Activated CD8-positive, alpha-beta memory T cell treated with anti-CD3 and anti-CD28 coated beads for 1 hour (primary cell): ENCODE measurements at places on chromosomes 3 and 15.

DNA sequence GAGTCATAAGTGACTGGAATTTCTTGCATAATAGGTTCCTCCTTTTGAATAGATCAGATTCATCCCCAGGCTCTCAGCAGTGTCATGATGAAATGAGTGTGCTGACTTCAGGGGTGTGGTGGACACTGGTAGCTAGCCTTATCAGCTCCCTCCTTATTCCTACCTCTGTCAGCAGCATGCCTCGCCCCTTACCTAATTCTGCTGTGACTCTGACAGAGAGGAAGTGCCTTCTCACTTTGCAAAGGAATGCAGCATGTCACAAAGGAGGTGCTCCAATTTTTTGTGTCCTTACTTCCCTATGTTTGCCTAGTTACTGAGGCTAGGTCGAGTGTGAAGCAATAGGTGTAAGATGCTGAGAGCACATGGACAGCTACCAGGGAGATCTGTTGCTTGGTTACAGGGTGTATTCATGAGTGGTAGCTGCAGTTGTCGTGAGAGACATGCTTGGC is 90.6 kb downstream of the TNFAIP8L3 start:
- no peak for DNase-seq

DNA sequence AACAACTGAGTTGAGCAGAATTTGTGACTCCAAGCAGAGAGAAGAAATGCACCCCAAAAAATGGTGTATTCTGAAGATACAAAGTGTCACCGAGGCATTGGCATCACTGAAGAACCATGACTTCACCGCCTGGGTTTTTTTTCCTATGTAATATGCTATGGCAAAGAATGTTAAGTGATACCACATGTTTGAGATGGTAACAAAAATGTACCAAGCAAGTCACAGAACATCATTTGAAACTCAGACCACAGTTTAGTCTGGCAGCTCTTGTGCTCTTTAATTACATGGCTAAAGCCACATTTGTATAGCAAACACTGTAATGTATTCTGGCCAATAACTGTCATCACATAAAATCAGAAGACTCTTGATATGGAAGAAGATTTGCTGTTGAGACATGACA is 323.5 kb downstream of the ULK4 start:
- DNase-seq: no peak

GRCh38 chr3:45966371-45966791 is 23.1 kb downstream of the CXCR6 start:
- no peak for DNase-seq

GRCh38 chr15:81544385-81544784 is 170.4 kb upstream of the TMC3 start:
- DNase-seq: no peak

DNA sequence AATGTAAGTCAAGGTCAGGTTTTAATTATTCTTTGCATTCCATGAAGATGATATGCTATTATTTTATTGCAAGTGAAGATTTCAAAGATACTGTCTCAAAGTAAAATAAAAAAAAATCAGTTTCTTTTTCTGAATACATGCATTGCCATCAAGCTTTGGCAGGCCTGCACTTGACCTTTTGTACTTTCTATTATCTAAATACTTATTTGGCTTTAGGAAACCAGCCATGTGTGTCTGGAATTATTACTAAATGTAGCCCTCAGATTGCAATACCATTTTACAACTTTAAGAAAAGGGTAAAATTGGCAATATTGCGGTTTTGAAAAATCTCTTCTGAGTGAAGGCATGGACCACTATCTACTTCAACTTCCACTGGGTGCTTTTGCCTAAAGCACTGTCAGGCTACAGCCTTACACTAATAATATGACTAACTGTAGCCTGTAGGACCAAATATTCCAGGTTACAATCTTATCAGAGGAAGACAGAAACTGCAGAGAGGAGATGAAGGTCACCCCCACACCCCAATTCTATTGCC is 349.4 kb upstream of the DCBLD2 start:
- DNase-seq: no peak
